Coronary artery (tissue), 2 donors: ENCODE measurements at places on chromosomes 6 and 20.

DNA sequence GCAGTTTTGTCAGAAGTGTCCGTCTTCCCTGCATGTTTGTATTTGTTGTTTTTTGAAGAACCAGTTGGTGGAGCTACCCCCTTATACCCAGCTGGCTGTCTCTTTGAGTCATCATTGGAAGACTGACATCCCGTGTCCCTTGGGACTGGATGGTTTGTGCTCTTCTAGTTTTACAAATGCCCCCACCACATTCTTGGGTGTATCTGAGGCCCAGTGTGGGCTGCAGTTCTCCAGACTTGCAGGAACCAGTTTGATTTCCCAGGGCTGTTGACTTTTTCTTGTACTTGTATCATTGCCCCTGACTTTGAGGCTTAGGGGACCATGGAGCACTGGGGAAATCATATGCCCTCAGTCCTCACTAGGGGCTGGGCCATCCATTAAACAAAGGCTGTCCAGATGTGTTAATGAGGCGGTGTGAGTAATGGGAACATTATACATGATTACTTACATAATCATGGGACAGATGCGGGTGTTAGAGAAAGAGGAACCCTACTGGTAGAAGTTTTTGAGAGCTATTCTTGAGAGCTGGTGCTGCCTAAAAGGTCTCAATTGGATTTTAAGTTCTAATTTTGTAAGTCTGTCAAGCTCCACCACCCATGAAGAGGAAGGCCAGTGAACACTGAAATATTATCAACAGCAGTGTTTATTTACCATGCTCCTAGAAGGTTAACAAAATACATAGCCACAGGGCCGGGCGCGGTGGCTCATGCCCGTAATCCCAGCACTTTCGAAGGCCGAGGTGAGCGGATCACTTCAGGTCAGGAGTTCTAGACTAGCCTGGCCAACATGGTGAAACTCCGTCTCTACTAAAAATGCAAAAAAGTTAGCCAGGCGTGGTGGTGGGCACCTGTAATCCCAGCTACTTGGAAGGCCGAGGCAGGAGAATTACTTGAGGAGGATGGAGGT is 8.5 kb downstream of the JARID2 start:
- DNase-seq: no peak

DNA sequence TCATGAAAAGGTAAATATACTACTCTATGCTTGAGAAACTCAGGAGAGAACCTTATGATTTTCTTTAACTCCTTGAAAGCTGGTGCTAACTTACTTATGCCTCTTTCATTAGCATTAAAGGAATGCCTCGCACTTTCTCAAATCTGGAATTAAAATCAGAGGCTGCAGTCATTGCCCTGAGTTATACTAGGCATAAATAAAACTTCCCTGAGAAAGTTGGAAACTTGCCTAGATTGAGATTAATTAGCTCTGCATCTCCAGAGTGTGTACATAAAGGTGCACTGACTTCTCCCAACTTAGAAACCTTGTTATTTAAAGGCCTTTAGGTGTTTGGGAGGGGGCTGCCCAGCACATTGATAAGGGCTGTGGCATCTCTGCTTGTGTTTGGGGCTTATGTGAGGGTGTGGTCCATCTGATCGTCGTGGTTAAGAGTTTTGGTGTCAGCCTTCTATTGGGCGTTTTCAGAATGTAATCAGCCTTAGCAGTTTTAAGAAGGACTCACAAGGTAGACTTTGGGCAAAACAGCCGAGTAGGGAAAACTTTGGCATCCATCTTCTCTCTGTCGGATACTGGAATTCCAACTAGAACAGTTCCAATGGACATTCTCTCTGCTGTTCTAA is 32.1 kb upstream of the CCN6 start:
- no peak for DNase-seq

GRCh38 chr20:32506721-32507120 is 78.4 kb downstream of the NOL4L start:
- DNase-seq: no peak

DNA sequence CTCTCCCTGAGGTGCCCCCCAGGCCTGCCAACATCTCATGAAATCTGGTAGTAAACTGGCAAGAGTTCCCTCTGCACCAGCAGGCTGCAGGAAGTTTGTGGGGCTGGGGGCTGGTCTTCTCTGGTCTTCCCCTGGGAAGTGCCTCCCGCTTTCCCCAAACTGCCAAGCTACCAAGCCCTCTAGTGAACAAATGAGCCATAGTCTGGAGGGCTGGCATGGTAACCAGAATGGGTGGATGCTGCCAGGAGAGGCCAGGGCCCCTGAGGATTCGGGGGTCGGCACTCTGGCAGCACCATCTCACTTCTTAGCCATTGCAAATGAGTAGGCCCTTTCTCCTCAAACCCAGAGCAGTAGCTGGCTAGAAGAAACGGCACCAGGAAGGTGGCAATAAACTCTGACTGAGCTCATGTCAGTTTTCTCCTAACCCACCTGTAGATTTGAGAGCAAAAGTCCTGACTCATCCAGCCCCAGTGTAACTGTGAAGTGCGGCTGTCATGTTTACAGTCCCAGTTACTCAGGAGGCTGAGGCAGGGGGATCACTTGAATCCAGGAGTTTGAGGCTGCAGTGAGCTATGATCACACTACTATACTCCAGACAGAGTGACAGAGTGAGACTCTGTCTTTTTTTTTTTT is 35.9 kb downstream of the ZC3H12D start:
- DNase-seq: no peak

- DNase-seq: no peak
These were observed 15.0 kb upstream of the MARCKS start for GRCh38 chr6:113842165-113842564.

DNA sequence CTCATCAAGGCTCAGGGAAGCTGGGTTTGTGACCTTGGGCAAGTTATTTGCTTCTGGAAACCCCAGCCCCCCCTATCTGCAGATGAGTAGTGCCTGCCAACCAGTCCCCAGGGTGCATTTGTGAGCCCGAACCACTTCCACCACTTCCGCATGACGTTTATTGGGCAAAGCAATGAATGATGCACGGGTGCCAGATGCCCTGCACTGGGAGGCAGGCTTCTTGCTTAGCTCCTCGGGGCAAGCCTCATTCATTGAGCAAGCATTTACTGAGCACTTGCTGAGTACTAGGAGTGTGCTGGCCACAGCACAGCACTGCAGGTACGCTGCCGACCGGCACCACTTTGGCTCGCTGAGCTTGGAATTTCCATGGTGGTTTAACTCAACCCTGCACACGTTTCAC is 60.2 kb downstream of the GNAS-AS1 start:
- no peak for DNase-seq

- DNase-seq: no peak
These were observed 892.5 kb upstream of the EYS start for GRCh38 chr6:66599541-66599940.

DNA sequence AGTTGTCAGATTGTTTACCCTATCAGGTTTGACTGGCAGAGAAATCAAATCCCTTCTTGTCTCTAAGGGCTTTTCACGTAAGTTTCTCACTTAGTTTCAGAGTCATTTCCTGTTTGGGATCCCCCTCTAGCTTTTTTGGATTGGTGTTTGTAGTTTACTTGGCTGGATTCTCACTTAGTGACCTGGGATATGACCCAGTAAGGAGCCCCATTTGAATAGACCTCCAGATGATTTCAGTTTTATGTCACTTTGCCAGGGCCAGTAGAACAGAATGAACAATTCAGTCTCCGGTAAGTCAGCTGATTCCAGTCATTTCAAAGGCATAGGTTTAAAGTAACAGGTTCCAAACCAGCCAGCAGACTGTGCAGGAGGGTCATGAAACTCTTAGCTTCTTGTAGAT is 8.2 kb downstream of the FAM135A start:
- no peak for DNase-seq

DNA sequence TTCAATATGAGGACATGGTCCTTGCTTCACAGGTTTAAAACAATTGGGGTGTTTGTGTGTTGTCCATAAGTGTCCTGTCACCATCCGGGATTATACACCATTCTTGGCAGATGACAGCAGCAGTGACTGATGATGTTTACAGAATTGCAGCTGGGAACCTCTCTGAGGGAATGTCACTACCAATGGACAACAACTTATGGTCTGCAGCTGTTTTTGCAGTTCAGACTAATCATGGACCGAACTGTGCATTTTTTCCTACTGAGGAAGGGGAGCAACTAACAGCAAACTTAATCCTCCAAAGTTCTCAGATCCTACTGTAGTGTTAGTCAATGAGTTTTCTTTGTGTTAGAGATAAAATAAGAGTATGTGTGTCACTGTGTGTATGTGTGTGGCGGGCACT is 26.0 kb downstream of the FAM229B start:
- no peak for DNase-seq

DNA sequence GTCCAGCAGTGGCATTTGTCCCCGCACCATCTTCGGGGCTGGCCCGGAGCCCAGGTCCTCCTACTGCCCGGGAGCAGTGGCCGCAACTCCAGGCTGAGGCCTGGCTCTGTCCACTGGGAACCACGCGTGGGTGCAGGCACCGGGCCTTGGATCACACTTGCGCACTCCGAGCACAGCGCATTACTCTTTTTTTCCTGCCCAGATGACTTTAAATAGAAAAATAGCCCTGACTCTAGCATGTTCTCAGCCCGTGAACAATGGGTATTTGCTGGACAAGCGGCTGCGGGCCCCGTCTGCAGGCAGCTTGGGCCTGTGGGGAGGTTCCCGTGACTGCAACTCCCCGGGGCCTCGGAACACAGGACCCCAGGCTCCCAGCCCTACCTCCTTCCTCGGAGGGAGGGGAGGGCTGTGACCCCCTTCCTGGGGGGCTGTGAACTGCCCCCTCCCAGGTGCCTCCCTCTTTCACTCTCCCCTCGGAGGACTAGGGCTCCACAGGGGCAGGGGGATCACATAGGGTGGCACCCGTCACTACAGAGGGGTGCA is 162.2 kb downstream of the TBXT start:
- no peak for DNase-seq

DNA sequence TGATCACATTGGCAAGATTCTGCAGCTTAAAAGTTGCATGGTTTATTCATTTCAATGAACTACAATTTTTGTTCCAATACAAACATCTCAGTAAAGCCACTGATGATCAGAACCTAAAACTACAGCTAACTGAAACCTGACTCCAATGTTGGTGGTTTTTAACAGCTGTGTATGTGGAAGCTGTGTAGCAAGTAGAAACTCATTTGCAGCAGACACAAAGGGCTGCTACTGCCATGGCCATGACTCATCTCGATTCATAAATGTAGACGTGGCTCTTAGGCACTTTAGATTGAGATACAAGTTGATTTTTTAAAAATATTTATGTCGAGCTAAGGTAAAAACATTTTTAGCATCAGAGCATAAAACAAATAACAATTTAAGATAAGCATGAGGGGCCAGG is 19.5 kb upstream of the MAP3K4 start:
- no peak for DNase-seq

- no peak for DNase-seq
These were observed 44.7 kb downstream of the TNFAIP3 start for GRCh38 chr6:137911675-137912191.

- no peak for DNase-seq
These were observed 74.8 kb downstream of the GCNT2 start for GRCh38 chr6:10595731-10596664.

- no peak for DNase-seq
These were observed 23.5 kb upstream of the CTNNBL1 start for GRCh38 chr20:37670351-37670791.

DNA sequence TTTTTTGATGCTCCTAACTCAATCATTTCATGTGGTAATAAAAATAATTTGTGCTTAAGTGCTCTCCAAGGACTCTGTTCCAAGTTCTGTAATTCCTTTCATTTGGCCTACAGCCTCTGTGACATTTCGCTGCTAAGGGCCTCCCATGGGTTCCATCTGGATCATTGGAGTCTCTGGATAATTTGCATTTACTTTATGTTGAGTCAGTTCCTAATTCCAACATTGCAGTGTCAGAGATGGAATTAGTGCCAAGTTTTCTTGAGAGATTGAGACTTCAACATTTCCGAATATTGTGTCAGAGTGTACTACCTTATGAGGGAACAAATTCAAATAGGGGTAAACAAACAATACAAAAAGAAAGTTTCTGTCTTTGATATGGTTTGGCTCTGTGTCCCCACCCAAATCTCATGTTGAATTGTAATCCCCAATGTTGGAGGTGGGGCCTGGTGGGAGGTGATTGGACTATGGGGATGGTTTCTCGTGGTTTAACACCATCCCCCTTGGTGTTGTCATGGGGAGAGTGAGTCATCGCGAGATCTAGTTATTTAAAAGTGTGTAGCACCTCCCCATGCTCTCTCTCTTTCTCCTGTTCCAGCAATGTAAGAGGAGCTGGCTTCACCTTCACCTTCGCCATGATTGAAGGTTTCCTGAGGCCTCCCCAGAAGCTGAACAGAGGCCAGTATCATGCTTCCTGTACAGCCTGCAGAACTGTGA is 244.1 kb upstream of the TBX18 start:
- DNase-seq: no peak

DNA sequence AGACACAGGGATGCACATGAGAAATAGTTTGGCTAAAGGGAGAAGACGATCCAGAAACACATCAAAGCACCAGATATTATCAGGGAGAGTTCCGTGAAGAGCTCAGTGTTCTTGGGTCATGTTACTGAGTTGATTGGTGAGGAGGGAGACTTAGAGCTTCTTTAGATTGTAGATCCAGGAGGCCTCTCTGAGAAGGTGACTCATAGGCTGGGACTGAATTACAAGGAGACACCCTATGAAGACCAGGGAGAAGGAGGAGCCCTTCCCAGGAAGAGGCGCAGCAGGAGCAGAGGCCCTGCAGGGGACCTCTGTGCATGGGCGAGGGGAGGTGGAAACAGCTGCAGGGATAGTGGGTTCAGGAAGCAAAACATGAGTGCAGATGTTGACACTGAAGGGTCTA is 196.5 kb downstream of the SLC24A3 start:
- no peak for DNase-seq

- DNase-seq: no peak
These were observed 94.6 kb downstream of the TFAP2A start for GRCh38 chr6:10320291-10320690.

GRCh38 chr20:24963672-24964505 is 14.8 kb downstream of the CST7 start:
- DNase-seq: no peak

DNA sequence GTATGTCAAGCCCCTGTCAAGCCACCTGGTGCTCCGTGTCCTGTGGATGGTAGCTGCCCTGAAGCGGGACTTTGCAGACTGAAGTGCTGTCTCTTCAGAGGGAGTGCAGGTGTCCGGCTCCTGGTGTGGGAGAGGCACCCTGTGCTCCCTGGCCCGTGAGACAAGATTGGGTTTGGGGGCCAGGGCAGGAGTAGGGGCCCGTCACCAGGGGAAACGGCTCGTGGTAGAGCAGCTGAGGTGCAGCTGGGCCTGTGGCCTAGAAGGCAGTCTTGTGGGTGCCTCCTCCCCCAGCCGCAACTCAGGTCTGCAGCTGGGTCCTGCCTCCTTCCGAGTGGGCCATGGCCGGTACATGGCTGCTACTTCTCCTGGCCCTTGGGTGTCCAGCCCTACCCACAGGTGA is at the start of gene PTCRA:
PTCRA (plus strand) TSS at position 322 of the 400 bp plus-strand sequence; CDS start at position 339, 17 bp downstream.
- DNase-seq: no peak
